Uterus (tissue), 4 donors: ENCODE measurements at places on chromosomes 6 and 20. TPM values are rescaled to one million over a fixed set of nuclear protein-coding genes. Genes with fewer than 3 reads are reported as not detected.
A peak's percentile ranks its signal among the peaks of the same experiment; 100 is the strongest.

DNA sequence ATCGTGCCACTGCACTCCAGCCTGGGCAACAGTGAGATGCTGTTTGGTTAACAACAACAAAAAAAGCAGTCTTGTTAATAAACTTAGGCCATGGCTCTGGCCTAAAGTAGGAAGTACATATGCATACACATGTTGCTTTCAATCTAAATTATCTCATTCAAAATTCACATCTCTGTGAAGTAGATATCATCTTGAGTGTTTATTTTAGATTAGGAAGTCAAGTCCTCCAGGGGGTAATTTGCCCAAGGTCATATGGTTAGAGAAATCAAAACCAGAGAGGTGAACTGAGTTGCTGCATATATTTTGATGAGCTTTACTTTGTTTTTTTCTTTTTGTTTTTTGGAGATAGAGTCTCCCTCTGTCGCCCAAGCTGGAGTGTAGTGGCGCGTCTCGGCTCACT is 52.8 kb downstream of the B4GALT5 start:
- DNase-seq = no peak

DNA sequence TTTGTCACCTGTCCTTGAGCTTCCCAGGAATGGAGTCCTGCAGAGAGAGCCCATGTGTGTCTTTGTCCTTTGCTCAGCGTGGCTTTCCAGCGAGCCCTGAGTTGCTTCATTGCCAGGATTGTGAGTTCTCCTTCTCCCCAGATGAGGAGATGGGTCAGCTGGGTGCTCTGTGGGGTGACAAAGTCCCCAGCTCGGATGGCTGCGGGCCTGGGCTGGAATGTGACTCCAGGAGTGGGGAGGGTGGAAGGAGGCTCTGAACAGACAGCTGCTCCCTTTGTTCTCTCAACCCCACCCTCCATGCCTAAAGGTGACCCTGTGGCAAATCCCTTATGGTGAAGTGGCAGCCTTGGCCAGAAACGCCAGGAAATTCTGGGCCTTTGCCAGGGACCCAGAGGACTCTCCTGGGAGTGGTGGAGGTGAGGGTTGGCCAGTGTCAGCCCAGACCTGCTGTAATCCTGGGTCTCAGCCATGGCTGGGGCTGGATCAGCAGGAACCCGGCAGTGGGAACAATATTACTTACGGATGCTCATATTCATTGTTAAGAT is 44.4 kb upstream of the CST5 start:
- no peak for DNase-seq

DNA sequence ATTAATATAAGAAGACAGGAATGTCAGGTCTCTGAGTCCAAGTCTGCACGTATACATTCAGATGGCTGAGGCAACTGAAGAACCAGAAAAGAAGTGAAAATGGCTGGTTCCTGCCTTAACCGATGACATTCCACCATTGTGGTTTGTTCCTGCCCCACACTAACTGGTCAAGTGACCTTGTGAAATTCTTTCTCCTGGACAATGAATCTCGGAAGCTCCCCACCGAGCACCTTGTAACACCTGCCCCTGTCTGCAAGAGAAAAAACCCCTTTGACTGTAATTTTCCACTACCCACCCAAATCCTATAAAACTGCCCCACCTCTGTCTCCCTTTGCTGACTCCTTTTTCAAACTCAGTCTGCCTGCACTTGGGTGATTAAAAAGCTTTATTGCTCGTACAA is 140.4 kb downstream of the SYNE1 start:
- DNase-seq = no peak

DNA sequence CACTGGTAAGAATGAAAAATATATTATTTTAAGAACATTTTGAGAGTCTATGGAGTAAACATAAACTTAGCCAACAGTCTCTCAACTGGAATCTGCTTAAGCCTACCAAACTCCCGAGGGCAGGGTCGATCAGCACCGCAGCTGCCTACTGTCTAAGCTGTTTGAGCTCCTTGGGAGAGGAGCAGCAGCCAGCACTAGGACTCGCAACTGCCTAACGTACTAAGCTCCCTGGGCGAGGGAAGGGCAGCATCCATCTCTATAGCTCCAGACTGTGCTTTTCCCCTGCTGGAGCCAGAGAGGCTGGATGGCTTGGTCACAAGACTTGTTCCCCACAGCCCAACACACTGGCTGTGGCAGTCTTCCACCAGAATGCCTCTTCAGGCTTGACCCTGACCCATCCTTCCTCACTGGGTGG is 96.4 kb downstream of the MOXD1 start:
- DNase-seq = no peak

DNA sequence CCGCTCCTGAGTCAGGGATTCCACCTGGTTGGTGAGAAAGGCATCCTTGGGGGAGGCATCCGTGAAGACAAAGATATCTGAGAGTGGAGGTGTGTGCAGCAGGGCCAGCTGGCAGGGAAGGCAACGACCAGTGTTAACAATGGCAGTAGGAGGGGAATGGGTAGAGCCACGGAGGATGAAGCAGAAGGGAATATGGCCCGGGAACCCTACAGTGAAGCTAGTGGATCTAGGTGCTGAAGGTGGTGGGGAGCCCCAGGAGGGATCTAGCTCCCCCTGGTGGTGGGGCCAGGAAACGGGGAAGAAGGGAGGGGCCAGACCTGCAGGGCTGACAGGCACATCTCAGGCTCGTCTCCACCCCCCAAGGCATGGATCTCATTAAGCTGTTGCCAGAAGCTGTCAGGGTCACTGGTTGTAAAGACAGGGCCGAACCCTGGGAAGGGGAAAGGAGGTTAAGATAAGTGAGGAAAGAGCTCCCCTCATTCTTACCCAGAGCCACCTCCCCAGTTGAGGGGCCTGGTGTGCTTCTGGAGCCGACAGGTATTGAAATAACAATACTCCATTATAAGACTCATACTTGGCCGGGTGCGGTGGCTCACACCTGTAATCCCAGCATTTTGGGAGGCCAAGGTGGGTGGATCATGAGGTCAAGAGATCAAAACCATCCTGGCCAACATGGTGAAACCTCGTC is 7.3 kb downstream of the VWA7 start:
- DNase-seq = peak; percentile 42

- no peak for DNase-seq
These were observed 17.5 kb upstream of the DSP start for GRCh38 chr6:7523922-7524321.

DNA sequence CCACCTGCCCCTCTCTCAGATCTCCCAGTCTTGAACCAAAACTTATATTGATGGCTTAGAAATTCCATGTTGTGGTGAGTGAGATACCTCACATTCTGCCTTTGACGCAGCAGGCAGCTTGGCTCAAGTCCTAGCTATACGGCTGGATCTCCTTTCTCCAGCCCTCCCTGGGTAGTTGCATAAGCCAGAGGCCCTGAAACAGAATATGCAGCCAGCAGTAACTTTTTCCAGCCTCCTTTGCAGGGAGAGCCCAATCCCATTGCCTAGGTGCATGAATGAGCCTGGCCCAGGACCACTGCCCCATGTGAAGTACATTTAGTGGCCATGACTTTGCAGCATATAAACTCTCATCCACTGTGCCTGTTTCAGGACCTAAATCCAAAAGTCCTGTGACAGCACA is 202.2 kb upstream of the CDYL start:
- DNase-seq = no peak

DNA sequence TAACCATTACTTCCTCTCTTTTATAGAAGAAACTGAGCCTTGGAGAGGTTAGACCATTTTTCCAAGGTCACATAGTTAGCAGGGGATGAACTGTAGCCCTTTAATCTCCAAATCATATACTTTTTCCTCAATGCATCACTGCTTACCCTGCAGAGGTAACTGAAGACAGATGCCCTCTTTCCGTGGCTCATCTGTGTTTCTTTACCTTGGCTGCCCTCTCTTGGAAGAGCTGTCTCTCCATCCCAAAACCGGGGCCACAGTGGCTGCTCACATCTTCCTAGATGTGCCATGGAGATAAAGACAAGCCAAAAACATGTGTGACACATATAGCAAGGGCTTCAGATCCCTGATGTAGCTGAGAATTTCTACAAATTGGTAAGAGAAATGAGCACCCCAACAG is 581 bp upstream of the ALDH8A1 start:
- DNase-seq = no peak

- DNase-seq = no peak
These were observed 203.8 kb downstream of the ARID1B start for GRCh38 chr6:156980948-156981347.

CLDN20 gene
- total RNA-seq = not detected

STMND1 gene
- not detected for total RNA-seq

LHFPL5 gene
- not detected for total RNA-seq

B3GAT2 gene
- total RNA-seq = not detected

ZNF451 gene
- total RNA-seq = 126 TPM

SLC35D3 gene
- total RNA-seq = not detected
